ENCODE measurements at places on chromosomes 7 and 10.
A peak's percentile ranks its signal among the peaks of the same experiment; 100 is the strongest.

- no peak for DNase-seq
Observed at GRCh38 chr7:27532314-27532713, 130.4 kb downstream of the HIBADH start.

DNA sequence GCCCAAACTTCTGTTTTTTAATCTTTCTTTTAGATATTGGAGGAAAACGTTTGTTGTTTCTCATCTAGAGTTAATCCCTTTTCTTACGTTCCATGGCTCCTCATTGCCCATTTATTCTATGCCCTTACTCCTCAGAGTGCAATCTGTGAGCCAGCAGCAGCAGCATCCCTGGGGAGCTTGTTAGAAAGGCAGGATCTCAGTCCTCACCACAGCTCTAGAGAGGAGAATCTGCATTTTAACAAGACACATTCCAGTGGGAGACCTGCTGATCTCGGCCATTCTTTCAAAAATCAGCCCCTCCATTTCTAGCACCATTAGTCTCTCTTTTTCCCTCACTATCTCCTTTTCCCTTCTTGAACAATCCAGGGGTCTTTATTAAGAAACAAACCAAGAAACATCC, 84.4 kb upstream of the NOBOX start:
- DNase-seq, result no peak

DNA sequence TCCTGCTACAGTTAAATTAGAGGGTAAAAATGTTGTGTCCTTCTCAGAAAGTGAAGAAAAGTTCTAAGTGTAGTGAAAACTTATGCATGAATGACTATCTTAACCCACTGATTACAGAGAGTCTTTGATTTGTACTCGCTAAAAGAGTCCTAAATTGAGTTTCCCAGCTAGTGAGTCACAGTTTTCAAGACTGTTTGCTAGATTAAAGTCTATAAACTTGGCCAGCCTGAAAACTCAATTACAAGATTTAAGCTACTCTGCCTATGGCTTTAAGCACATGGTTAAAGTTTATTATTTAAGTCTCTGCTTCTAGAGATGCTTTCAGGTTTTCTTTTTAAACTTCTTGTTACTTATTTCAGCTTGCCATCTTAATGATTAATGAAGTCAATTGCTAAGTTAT, 44.4 kb downstream of the MRPS24 start:
- no peak for DNase-seq

DNA sequence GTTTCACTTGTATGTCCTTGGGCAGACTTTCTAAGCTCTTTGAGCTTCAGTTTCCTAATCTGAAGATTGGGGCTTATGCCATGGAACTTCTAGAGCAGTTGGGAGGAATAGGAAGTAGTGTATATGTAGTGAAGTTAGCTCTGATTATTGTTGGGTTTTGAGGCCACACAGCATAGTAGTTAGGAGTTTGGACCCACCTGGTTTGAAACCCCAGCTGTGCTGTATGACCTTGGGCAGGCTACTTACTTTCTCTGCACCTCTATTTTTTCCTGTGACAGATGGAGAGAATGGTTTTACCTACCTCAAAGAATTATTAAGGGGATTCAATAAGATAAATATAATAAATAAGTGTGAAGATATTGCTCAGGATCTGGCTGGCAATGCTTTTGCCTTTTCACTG, 61.4 kb upstream of the ADRB1 start:
- no peak for DNase-seq

DNA sequence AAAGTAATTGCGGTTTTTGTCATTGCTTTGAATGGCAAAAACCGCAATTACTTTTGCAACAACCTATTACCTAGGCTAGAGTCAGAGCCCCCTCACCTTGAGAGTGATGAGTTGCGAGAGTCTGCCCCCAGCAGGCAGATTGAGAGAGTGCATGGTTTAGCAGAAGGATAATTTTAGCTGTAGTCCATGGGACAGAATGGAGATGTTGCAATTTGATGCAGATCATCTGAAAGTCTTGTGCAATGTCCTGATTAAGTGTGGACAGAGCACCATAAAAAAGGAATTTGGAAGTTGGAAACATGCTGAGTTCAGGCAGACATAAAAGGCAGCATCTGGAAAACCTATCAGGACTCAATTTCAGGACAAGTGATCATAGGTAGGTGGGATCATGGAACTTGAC, 48.7 kb downstream of the GPR141 start:
- peak; percentile 36 for DNase-seq

GRCh38 chr10:69721690-69722310, 79.9 kb upstream of the COL13A1 start:
- DNase-seq, result no peak

DNA sequence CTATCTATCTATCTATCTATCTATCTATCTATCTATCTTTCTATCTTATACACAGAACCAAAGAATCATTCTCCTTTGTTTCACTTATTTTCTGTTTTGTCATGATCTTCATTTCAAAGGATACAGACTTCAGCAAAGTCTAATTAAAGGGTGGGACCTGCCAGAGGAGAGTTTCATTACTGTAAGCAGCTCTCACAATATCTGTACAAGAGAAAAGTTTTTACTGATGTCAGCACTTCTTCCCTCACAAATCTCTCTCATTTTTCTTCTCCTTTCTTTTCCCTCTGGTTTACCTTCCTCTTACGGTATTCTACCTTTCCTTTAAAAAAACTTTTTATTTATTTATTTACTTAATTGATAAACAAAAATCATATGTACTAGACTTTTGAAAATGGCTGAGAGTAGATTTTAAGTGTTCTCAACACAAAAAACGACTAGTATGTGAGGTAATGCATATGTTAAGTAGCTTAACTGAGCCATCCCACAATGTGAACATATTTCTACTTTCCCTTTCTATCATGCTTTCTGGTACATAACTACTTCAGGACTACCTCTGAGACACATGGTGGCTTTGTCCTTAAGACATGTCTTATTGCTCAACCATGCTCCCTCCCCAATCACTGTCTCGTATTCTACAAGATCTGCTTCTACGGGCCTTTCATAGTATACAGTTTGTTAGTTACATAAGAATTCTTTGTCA, 699.3 kb downstream of the PHTF2 start:
- DNase-seq, result no peak

- DNase-seq, result no peak
Observed at GRCh38 chr7:47605816-47606575, 24.1 kb upstream of the TNS3 start.

DNA sequence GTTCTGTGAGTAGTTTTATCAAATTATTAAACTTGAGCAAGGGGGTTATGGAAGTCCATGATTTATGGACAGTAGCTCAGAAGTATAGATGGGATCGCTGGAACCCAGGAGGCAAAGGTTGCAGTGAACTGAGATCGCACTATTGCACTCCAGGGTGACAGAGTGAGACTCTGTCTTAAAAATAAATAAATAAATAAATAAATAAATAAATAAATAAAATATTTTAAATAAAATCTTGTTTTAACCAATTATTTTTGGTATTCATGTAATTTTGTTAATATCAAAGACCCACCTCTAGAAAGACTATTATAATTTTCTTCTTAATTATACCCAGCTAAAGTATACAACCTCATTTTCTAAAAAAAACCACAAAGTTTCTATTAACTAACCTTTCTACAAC, 134.3 kb downstream of the ZNF37A start:
- DNase-seq, result no peak

DNA sequence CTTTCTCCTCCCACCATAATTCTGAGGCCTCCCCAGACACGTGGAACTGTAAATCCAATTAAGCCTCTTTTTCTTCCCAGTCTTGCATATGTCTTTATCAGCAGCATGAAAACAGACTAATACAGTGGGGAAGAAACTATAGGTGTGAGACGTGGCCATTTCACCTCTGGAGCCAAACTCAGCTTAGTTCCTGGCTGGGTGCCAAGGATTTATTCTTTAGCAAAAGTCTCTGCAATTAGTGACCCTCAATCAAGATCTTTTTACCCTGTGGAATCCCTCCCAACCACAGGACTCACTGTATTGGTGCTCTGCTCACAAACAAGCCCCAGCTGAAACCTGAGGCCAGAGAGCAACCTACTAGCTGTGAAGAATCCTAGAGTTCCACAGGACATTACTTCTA, 28.1 kb upstream of the SFTPD start:
- DNase-seq, result no peak

DNA sequence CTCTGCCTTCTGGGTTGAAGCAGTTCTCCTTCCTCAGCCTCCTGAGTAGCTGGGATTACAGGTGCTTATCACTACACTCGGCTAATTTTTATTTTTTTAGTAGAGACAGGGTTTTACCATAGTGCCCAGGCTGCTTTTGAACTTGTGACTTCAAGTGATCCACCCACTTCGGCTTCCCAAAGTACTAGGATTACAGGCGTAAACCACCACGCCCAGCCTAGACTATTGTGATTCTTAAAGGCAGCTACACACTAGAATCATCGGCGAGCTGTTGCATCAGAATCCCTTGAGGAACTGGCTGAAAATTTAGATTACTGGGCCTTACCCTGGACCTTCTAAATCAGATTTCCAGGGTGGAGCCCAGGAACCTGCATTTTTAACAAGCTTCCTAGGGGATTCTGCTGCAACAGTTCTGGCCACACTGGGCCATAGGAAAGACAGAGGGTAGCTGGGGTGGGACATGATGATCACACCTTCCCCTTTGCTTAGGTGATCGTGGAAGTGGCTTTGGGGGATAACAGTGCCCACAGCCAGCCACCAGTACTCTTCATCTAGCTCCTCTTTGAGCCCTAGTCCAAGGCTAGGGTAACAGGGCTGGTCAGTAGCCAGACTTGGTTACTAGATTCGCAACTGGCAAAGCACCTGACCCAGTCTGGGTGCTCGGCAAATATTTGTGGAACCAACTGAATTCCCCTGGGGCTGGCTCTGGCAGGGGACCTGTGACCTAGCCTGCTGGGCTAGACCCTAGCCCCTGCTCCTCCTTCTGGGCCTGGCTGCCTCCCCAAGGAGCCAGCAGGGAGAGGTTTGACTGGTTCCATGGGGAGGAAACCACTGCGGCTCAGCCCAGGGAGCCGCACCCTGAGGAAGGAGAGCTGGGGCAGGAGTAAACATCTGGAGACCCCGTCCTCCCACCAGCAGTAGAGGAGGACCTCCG, 67.1 kb upstream of the DUSP5 start:
- peak; percentile 33 for DNase-seq

GRCh38 chr7:17512181-17512675, 213.8 kb downstream of the AHR start:
- DNase-seq, result no peak

DNA sequence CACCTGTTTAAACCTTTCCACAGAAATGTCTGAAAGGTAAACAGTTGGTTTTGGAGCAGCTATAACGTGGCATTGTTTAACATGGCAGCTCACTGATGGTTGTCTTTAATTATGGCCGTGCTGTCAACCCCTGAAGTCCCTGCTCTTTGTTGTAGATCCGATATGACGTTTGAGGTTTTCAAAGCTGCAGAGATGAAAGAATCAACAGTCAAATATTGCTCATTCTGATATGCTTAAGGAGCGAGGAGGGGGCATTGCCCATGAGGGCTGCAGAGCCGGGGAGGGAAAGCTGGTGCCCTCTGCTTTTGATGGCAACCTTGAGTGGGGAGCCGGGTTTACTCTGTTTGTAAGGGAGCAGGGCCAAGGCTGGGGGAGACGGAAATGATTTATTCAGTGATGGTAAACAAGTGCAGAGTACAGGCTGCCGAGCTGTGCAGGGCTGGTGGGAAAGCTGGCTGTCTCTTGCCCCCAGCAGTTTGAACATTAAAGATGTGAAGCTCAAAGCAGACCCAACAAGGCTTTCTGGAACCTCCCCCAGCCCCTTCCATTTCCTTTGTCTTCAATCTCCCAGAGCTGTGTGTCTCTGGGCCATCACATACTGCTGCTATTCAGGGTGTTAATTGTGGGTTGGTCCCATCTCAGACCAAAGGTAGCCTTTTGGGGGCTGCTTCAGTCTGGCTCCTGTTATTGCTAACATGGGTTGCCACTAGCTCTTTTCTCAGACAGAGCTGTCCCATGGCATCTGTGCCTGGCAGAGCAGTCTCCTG, 345.5 kb downstream of the LRMDA start:
- no peak for DNase-seq

DNA sequence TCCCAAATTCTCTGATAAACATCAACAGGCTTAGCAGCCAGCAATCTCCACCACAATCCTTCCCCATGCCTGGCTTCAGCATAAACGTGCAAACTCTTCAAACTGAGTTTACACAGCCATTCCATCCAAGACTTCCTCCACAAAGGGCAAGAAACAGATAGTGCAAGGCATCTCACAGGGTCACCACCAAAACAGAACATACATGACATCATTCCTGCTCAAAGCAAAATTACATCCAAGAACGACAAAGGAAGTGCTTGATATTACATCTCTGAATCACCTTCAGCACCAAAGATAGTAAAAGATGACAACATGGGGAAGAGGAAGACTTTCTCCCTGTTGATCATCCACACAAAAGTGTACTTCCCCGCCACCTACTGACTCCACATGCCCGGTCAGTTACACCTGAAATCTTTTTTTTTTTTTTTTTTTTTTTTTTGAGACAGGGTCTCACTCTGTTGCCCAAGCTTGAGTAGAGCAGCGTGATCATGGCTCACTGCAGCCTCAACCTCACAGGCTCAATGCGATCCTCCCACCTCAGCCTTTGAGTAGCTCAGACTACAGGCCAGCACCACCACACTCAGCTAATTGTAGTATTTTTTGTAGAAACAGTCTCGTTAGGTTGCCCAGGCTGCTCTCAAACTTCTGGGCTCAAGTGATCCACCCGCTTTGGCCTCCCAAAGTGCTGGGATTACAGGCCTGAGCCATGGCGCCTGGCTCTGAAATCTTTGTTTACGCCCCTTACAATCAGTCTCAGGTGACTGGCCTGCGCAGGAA, 127.5 kb downstream of the PARD3 start:
- DNase-seq, result no peak

- no peak for DNase-seq
Observed at GRCh38 chr7:94288096-94288495, 106.6 kb upstream of the COL1A2 start.

- no peak for DNase-seq
Observed at GRCh38 chr10:62790019-62790555, 14.4 kb upstream of the ADO start.

DNA sequence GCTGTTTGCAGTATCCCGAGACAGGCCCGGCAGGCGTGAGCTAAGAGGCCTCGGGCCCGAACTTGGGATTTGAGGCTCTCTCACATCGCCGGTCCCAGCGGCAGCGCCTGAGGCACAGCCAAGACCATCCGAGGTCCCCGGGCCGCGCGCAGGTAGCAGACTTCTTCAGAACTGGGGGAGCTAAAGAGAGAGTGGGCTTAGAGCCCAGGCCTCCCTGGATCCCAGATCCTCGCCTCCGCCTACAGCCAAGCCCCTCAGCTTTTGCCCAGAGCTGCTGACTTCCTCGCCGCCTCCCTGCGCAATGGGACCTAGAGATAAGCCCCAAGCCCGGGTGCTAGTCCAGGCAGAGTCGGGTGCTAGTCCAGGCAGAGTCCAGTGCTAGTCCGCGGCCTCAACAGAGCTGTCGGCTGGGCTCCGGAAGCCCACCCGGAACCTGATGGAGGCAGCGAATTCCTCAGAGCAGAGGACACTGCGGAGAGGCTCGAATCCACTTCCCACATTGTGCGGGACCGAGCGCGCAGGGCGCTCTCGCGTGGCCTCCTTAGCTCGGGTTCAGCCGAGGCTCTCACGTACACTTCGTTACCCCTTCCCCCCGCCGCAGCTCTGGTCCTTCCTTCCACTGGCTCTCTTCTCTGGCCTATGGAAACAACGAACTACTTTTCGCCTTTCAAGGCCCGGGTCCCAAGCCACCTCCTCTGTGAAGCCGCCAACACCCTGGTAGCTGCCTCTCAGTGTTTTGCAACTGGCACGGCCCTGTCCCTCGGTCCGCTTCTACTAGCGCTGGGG, 5.8 kb downstream of the LBX1 start:
- DNase-seq, result no peak
